Activated T-helper 17 cell treated with anti-CD3 and anti-CD28 coated beads, Interleukin-2, amount 50 U/mL, for 72 hours (primary cell): ENCODE measurements at places on chromosomes 2 and 18.

DNA sequence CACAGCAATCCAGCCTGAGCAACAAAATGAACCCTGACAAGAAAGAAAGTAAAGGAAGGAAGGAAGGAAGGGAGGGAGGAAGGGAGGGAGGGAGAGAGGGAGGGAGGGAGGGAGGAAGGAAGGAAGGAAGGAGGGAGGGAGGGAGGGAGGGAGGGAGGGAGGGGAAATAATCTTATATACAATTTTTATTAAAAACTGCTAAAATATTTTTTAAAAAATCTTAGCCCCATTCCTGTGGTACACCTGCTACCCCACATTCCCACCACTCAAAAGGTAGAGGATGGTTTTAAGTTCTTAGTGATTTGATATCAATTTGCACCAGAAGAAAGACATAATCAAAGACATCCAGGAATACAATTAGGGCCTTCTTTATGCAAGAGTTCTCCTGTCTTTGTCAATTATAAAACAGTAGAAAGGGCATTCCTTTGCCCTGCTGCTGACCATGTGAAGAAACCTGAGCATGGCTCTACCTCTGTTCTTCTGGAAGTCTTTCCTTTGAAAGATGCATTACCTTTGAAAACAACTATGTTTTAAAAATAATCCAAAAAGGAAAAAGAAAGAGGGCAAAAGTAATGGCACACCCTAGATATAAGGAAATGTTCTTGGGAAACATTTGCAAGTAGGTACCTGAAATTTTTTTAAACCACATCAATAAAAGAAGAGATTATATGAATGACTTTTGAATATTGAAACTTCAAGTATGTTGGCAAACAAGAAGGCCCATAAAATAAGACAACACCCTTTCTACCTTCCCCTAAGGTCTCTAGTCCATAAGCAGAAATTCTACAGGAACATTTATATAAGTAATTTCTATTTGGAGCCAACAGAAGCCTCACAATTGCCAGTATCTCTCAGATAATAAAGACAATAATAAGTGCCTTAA, 33.7 kb upstream of the ACVR2A start:
- no peak for ATAC-seq

GRCh38 chr2:25311865-25312575, 29.7 kb downstream of the DNMT3A start:
- ATAC-seq, result no peak

DNA sequence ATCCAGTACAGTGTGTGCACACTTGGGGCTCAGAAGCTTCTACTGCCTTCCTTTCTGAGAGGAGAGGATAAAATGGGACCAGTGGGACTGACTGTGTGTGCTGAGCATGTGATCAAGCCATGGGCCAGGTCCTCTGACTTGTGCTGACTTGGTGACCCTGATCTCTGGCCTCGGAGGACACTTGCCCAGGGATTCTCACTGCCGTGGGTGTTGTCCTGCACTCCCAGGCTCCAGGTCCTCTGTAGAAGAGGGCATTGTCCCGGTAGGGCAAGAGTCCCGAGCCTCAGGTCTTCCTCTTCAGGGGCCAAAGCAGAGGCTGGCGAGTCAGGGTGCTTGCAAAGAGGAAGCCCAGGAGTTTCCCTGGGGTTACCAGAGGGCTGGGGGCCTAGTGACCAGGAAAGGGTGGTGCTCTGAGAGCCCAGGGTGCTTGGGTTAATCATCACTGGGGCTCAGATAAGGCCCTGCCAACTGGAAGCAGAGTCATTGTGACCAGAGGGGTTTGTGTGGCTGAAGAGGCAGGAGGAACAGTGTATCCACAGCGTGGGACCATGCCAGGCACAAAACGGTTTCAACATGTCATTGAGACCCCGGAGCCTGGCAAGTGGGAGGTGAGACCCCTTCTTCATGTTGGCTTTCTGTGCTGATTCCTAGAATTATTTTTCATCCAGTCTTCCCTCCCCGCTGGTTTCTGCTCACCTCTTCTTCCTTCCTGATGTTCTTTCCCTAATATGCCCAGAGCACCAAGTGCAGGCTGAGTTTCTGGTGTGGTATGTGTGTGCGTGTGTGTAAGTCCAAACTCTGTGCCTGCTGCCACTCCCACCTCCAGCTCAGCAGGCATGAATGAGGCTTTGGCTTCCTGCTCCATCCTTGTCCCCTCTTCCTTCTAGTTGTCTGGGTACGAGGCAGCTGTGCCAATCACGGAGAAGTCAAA, at the start of gene GCKR:
TSS of gene GCKR (plus strand) at position 483 of the 931 bp plus-strand sequence. CDS start at position 549, 66 bp downstream.
- ATAC-seq, result no peak

GRCh38 chr2:135952891-135953290, 32.5 kb downstream of the DARS1 start:
- ATAC-seq, result no peak

GRCh38 chr2:241854342-241855244, 4.1 kb downstream of the PDCD1 start:
- ATAC-seq, result no peak

DNA sequence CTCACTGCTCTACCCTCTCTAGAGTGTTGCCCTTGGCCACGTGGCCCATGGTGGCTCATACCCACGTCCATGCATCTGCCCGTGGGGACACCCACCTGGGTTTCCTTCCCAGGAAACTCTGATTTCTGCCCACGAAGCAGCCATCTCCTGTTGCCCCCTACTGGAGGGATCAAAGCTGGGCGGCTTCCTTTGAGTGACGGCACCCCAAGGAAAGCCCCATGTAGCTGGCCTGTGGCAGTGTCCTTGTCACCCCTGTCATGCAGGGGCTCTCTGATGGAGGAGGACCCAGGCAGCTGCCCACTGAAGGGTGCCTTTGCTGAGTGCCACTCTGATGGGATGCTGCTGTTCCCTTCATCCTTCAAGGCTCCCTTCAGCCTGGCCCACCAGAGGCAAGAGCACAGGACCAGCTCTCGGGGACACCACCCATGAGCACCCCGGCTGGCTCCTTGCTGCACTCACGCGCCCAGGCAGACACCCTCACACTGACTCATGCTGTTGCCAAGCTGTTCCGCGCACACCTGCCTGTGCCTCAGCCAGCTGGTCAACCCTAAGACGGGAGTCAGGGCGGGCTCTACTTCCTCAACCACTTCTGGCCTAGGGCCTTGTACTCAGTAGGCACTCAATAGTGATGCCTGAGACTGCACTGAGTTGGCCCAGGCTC, 101.1 kb downstream of the CTIF start:
- no peak for ATAC-seq

DNA sequence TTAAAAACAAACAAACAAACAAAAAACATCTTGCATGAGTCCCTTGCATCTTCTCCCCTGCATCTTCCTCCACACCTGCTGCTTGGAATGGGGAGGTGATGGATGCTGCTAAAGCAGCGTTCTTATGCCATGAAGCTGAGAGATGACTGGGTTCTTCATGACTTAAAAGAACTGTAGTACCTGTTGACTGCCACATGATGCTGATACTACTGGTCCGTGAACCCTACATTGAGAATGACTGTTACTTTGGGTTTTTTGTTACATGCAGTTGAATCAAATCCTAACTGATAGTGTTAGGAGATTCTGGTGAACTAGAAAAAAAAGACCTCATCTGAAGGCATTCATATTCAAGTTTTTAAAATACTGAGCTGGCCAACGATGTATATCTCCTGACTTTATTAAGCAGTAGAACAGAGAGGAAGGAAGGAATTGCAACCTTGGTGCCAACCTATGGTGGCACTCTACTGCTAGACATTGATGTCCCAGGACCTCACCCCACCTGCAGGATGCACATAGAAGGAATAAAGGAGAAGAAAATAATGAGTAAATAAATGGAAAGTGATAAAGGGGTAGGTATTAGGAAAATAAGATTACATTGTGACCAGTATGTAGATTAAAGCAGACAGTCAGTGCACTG, 63.2 kb upstream of the SPAG16 start:
- ATAC-seq, result no peak
